Left lobe of liver (tissue), 2 donors: ENCODE measurements at places on chromosomes 2 and 18.

GRCh38 chr2:152875701-152876695 lies 157.6 kb downstream of the ARL6IP6 start:
- no peak for DNase-seq

GRCh38 chr18:50659091-50660003 lies 99.5 kb downstream of the MAPK4 start:
- no peak for DNase-seq

DNA sequence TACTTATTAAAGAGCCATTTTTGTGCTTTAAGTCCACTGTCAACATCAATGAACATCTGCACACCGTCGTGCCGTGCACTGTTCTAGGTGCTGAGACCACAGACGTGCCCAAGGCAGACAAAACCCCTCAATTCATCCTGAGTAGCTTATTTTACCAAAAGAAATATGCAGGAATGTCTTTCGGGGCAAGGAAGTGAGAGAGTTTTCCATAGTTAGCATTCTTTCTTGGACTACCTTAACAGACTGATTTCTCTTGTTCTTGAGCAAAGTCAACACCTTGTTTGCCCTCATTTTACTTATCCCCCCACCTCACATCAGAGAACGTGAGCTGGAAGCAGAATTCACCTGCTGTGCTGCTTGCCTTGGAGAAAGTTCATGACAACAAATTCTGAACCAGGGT lies 69.3 kb downstream of the GATA6 start:
- no peak for DNase-seq

- DNase-seq: no peak
These were observed 2.0 kb downstream of the OTOS start for GRCh38 chr2:240138254-240138984.

DNA sequence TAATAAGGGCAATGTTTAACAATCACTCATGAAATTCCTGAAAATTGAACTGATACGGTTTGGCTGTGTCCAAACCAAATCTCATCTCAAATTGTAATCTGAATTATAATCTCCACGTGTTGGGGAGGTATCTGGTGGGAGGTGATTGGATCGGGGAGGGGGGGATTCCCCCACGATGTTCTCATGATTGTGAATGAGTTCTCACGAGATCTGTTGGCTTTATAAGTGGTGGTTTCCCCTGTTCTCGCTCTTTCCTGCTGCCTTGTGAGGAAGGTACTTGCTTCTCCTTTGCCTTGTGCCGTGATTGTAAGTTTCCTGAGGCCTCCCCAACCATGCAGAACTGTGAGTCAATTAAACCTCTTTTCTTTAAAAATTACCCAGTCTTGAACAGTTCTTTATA lies 34.0 kb upstream of the SKOR2 start:
- DNase-seq: no peak

DNA sequence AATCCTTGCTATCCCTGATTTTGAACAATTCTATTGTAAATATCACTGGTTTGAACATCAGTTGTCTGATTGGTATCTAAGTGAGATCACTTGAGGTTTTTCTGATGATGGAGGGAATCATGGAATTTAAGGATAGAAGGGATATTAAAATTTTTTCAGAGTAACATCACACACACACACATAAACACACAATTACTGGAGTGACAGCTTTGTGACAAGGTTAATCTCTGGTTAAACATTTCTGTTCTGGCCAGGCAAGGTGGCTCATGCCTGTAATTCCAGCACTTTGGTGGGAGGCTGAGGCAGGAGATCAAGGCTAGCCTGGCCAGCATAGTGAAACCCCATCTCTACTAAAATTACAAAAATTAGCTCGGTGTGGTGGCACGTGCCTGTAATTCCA lies 85.3 kb downstream of the SOCS6 start:
- no peak for DNase-seq

GRCh38 chr2:74290466-74291217 lies 52.6 kb downstream of the SLC4A5 start:
- no peak for DNase-seq

DNA sequence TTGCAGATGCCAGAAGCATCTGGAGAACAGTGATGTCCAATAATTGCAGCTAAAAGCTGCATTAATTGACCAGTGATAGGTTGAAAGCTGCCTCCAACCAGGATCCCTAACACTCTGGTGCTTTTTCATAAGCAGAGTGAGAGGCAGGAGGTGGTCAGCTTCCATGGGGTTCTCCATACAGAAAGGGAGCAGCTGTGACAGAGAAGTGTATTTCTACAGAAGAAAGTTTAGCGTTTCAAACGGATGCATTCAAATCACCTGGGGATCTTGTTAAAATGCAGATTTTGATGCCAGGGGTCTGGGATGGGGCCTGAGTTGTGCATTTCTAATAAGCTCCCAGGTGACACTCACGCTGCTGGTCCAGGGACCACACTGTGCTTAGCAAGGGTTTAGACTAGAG lies 216.5 kb upstream of the NRP2 start:
- no peak for DNase-seq

DNA sequence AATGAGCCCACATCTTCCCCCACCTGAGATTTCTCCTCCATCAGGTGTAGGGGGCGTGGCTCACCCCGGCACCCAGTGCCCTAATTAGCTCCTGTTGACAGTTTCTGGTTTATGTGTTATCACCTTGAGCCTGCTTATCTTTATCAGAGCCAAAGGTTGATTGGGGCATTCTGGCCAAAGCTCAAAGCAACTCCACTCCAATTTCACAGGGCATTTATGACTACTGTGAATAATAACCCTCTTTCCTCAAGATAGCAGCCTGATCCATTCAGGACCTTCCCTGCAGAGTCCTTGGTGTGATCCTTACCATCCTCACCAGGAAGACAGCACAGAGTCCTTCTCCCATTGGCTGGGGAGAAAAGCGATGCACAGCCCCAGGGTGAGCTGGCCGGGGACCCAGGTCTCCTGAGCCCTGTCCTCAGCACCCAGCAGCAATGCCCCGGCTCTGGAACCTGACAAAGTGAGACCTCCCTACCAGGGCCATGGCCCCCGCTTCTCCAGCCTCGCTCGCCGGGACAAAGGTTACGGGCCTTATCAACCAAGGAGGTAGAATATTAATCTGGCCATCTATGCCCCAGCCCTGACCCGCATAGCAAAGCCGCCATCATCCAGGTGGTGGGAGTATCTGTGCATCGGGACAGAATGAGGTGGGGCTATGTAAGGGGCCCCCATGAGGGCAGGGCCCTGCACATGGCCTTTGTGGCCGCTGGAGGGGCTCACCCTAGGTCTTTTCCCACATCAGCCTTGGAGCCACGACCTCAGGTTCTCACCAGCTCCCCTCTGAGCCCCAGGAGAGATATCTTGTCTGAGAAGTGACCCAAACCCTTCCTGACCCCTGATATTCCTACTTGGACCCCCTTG lies 64.5 kb downstream of the ZFP36L2 start:
- DNase-seq: no peak

- DNase-seq: no peak
These were observed 89.1 kb downstream of the RAD51AP2 start for GRCh38 chr2:17429130-17429529.

DNA sequence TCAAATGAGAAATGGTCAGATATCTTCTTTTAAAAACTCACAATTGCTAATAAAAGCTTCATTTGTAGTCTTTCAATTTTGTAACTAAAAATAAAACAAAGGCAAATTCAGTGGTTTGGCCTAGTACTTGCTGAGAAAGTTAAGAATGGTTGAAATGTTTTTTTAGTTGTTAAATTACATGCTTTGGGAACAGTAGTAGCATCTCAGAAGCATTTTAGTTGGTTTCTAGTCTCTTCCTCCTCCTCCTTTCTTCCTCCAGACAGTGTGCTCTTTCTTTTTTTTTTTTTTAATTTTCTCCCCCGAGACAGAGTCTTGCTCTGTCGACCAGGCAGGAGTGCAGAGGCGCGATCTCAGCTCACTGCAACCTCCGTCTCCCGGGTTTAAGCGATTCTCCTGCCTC lies 9.8 kb downstream of the TRAK2 start:
- DNase-seq: no peak

- DNase-seq: no peak
These were observed 45.6 kb upstream of the BZW1 start for GRCh38 chr2:200765995-200766660.

- DNase-seq: no peak
These were observed 155.7 kb downstream of the DTNB start for GRCh38 chr2:25517701-25518100.

DNA sequence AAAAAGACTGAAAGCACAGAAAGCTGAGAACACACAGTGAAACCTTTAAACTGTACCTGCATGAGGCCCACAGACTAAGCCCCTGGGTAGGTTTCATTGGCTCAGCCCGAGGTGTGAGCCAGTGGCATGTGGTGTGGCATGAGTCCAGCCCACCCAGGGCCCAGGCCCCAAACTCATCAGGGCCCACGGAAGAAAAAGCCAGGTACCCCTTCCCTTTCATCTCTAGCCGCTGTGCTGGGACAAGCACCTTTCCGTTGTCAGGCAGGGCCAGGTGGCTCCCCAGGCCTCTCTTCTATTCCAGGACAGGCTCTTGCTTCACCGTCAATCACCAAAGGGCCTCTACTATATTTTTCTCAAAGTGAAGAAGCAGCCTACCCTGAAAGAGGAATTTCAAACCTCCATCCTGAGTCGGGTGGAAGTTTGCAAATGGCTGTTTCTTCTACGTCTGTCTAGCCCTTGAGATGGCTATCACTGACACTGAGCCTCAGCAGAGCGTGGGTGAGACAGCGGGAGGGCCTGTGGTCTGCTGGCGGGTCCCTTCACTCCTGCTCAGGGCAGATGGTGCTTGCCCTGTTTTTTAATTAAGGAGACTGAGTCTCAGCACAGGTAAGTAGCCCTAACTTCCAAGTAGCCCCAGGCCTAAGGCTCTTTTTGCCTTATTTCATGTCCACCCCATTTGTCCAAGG lies 8.6 kb downstream of the DNAJB2 start:
- DNase-seq: no peak
